ENCODE measurements at places on chromosomes 12 and 14.

GRCh38 chr12:56204275-56204674 is 15.0 kb upstream of the SMARCC2 start:
- no peak for DNase-seq

GRCh38 chr14:103545219-103545914 is 16.4 kb downstream of the TRMT61A start:
- DNase-seq: no peak

DNA sequence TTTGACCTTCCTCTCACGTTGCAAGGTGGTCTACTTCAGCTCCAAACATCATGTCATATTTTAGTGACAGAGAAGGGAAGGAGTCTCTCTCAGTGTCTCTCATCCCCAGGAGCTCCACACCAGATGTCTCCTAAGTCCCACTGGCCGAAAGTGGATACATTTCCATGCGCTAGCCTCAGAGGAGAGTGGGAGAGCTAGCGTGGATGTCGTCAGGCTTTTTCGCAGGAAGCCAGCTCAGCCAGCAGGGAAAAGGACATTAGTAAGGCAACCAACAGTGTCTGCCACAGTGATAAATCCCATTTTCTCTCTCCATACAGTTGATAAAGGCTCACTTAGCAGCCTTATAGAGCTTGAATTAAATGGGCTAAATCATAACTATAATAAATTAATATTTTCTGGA is 155.7 kb downstream of the PELI2 start:
- DNase-seq: no peak

- DNase-seq: no peak
These were observed 360.8 kb downstream of the AEBP2 start for GRCh38 chr12:19799895-19800602.

DNA sequence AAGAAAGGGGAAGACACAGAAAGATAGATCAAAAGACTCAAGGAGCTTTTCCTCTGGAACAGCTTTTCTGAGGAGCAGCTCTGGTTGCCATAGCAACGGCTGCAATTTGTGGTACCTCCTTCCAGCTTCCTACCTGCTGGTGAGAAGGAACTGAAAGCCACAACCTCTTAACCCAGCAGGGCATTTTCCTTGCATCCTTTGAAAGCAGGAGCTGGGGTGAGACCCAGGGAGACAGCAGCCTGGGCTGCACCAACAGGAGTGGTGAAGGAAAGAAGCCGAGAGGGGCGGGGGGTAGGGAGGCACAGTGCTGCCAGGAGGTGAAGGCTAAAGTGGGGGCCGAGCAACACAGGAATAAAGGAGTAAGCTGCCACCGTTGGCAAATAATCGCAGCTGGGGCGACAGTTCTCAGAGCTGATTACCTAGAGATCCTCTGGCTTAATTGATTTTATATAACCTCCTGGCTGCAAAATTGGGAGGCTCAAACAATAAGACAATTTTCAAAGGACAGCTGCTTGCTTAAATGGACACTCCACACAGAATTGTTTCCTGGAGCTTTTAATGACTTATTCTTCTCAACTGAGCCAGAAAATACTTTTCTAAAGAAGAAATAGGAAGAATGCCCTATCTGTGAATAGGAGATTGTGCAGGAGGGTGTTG is 129.4 kb downstream of the RPAP3 start:
- DNase-seq: no peak

DNA sequence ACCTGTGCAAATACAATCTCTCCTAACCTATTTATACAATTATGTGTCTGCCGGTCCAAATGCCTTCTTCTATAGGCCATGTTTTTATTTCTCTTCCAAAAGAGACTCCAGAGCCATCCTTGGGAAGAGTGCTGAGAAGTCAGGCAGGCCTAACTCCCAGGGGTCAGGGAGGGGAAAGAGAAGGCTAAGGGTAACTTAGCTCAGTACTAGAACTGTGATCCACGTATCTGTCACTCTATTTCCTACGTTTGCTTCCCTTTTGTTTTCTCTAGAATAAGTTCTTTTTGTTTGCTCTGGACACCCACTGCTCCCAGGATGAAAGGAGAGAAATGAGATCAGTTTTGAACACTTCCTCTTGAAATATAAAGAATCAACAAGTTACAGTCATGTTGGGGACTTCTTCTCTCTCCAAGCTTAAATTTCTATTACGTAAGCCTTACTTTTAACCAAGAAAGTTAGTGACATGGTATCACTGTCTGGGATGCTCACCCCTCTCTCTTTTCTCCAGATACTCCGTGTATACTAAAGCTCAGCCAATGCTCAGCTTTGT is 79.2 kb downstream of the DAD1 start:
- no peak for DNase-seq
